Activated naive CD8-positive, alpha-beta T cell treated with anti-CD3 and anti-CD28 coated beads, Interleukin-2, amount 50 U/mL, for 16 hours (primary cell): ENCODE measurements at places on chromosomes 5 and 9.

DNA sequence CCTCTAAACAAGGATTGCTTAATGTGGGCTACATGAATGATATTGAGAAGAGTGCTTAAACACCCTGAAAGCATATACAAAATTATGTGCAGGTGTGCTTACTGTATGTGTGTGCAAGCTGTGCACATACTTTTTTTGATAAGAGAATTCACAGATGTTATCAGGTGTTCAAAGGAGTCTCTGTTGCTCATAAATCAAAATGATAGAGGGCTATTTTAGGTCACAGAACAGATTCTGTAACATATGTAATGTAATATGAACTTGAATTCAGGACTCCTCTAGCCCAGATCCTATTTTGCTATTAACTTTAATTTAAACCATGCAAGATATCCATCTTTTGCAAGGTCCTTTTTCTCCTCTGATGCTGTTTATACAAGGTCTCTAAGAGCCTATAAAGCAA, 38.2 kb downstream of the CCDC192 start:
- no peak for DNase-seq

DNA sequence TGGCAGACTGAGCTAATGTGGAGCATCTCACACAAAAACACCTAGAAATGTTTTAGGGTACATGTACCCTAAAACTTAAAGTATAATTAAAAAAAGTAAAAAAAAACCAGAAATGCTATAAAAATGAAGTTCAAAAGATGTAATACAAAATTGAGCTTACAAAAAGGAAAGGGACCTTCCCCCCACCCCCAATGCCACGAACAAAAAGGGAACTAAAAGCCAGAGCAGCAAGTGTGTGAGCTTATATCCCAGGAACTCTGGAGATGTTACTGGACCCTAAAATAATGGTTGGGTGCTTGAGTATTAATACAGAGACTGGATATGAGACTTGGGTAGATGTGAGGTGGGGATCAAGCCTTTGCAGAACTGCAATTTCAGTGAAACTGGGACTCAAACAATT, 11.0 kb downstream of the SPATA9 start:
- DNase-seq = no peak

GRCh38 chr5:147971472-147971871, 65.1 kb upstream of the C5orf46 start:
- DNase-seq = no peak

- no peak for DNase-seq
These were observed 61.4 kb downstream of the WDR41 start for GRCh38 chr5:77430726-77431125.

- DNase-seq = no peak
These were observed 8.1 kb upstream of the OMD start for GRCh38 chr9:92432350-92432749.

GRCh38 chr5:5665225-5666075, 243.0 kb downstream of the ICE1 start:
- DNase-seq = no peak

DNA sequence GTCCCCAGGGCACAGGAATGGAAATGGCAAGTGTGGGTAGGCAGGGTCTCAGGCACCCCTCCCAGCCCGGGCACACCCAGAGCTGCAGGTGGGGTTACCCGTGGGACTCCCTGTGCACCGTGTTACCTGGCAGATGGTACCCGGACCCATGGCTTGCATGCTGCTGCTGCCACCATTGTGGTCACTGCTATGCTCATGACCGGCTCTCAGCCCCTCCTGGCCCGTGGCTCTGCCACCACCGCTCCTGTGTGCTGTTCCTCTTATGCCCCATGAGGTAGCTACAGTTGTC, 21.7 kb upstream of the HMCN2 start:
- DNase-seq = no peak

DNA sequence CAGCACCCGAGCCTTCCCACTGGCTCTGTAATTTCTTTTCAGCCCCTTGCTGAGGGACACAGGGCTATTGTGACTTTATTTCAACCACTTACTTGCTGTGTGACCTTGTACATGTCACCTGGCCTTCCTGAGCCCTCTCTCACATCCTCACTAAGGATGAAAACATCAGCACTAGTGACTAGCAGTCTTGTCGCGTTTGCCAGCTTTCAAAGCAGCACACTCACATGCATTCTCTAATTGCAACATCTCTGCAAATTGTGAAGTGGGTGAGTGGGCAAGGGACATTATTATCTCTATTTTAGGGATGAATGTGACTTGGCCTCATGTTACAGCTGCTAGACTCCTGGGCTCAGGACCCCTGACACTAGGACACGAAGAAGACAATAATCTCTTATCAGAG, 144.5 kb downstream of the SEC61B start:
- no peak for DNase-seq

DNA sequence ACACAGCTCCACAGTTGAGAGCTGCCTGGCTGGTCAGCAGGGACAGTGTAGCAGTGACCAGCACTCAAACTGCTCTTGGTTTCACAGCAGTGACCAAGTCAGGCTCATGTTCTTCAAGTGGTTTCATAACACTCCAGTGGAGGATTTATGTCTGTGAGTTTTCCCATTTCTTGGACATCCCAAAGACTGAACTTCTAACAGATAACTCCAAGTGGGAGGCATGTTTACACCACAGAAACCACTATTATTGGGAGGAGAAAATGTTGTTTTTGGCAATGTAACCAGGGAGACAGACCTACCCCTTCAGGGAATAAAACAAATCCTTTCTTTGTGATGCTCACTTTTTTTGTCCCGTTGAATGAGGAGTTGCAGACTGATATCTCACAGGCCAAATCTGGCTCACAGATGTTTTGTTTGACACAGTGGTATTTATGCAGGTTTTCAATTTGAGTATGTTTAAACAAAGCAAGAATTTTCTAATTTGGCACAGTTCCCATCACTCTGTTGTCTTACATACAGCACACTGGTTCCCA, 141.5 kb downstream of the RMI1 start:
- DNase-seq = no peak

DNA sequence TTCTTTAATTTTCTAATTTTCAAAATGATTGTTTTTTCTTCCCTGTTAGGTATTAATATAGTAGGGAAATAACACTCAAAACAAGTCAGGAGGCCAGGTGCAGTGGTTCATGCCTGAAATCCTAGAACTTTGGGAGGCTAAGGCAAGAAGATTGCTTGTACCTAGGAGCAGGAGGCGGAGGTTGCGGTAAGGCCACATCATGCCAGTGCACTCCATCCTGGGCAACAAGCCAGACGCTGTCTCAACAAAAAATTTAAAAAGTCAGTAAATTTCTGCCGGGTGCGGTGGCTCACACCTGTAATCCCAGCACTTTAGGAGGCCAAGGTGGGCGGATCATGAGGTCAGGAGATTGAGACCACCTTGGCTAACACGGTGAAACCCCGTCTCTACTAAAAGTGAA, 10.2 kb upstream of the CDK7 start:
- DNase-seq = no peak

- no peak for DNase-seq
These were observed 60.6 kb upstream of the TMEM215 start for GRCh38 chr9:32722704-32723103.

DNA sequence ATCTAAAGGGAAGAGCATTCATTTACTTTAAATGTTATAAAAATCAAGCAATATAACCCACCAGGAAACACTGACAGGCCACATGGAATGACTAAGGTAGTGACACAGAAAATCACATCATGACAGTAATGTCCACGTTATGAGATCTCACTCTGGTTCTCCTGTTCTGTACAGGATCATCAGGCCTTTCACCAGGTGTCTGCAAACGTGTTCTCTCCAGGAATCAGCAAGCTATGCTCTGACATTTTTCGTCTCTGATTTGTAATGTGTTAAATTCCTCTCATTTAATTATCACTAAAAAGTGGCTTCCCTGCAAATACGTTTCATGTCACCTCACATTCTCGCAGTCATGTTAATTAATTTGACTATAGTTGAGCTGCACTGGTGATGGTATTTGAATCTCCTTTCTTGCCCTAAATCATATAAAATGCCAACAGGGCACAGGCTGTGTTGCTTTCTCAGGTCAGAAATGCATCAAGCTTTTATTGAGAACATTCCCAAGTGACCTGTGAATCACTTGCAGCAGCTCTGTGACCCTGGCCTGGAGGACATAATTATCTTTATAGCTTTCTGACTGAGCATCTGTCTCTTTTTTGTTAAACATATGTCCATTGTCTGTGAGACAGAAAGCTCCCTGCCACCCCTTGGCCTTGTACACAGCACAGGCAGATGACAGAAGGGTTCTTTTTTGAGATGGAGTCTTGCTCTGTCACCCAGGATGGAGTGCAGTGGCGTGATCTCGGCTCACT, 196.2 kb downstream of the DIRAS2 start:
- DNase-seq = no peak

DNA sequence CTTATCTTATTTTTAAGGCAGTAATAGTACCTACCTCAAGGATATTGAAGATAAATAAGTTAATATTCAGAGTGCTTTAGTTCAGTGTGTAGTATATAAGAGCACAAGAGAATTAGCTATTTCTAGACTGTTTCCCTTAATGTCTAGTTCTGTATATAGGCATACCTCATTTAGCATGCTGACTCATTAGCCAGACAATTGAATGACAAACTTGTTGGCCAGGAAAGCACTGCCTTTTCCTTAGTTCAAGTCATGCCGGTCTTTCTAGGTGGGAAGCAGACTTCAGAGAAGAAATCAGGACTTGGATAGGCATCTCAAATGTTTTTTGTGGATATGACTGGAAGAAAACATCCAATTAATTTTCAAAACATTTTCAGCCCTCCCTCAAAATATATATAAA, 3.2 kb upstream of the FBXO4 start:
- no peak for DNase-seq

- DNase-seq = no peak
These were observed 131.3 kb downstream of the MVB12B start for GRCh38 chr9:126457890-126458289.

- DNase-seq = no peak
These were observed 24.3 kb downstream of the NOTCH1 start for GRCh38 chr9:136521537-136521936.

- DNase-seq = no peak
These were observed 35.8 kb downstream of the ZNF782 start for GRCh38 chr9:96818533-96818932.

DNA sequence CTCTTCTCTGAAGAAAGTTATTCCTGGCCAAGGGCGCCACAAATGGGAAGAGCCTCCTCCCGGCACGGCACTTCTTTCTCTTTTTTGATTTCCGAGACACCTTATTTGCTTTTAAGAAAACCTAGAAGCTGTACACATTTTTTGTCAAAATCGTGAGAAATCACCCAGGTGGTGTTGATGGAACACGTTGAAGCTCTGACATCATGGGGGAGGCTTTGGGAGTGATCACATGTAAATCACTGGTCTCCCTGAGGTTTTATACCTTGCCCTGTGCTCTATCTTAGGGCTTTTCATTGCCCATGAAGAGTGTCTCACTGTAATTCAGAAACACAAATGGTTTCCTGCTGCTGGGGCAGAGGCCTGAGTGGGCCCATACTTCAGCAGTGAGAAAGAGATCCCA, 27.4 kb downstream of the SLC36A1 start:
- DNase-seq = no peak

DNA sequence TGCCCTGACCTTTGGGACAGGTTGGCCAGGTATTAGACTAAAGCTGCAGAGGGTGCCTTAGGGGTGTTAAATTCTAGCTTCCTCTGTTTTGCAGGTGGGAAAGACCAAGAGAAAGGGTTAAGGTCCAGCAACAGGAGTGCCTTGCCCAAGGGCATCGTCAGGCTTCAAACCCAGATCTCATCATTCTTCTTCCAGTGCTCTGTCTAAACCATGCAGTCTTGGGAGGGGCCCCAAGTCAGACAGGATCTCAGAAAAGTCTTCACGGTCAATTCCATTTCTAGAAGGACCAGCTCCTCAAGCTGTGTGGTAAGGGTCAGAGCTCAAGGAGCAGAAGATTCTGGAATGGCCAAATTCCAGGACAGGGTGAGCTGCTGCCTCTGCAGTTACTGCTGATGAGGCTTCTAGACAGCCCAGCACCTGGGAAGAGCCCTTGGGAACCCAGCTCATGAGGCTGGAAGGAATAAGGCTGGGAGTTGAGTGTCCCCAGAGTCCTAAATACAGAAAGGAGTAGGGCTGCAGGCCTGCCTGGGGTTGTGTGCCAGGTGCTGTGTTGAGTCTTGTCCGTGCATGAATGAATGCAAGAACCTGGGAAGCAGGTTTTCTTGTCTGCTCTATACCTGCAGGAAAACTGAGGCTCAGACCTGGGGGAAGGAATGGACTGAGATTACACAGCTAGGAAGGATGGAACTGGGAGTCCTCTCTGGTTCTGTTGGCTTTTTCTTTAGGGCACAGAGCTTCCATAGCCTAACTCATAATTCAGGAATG, 69.3 kb downstream of the WWC1 start:
- no peak for DNase-seq

DNA sequence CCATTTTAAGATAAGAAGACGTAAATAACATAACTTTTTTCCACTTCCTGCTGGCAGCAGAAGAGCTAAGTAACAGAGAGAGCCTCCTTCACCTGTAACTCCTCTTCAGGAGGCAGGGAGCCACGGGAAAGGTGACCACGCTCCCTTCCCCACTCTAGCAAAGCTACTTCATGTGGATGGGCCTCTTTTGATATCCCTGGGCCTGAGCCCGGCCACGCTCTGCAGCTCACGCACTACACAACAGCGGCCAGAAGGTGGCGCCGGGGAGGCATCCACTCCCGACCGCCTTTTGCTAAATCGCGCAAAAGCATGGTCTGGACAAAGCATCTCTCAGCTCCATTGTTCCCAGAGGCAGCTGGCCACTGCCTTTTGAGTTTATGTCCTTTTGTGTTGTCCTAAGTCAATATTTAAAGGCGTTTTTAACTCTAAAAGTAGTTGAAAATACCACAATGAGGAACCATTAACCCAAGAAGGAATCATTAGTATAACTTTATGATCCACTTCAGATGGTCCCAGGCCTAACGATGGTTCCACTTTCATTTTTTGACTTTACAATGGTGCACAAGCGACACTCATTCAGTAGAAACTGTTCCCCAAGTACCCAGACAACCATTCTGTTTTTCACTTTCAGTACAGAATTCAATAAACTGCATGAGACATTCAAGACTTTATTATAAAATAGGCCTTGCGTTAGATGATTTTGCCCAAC, 23.6 kb downstream of the CMBL start:
- DNase-seq = peak; percentile 56

DNA sequence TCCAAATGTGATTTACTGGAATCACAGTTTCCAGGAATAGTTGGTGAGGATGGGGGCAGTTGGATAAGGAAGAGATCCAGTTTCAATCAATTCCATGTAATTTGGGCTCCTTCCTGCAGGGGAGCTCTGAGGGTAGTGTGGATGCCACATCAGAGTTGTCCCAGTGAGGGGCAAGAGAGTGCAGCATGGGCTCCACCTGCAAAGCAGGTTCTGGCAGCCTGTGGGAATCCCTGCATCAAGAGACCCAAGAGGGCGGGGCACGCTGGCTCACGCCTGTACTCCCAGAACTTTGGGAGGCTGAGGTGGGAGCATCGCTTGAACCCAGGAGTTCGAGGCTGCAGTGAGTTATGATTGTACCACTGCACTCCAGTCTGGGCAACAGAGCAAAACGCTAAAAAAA, 188.5 kb downstream of the CACNA1B start:
- DNase-seq = no peak

DNA sequence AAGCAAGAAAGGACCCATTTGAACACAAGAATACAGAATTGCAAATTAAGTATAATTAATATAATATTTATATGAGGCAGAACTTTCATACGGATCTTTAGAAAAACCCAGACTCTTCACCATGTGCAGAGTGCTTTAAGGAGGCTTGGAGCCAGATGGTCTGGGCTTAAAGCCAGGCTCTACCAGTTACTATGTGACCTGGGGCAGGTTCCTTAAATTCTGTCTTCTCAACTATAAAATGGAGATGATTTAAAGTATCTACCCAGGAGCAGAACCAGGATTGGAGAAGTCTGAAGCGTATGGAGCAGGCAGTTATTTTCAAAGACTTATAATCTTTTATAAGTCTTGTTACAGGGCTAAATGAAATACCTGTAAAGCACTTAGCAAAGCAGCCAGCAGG, 202.1 kb downstream of the TSSK1B start:
- DNase-seq = no peak
